ENCODE measurements at places on chromosomes 13 and 19. TPM values are rescaled to one million over a fixed set of nuclear protein-coding genes. Genes with fewer than 3 reads are reported as not detected.
A peak's percentile ranks its signal among the peaks of the same experiment; 100 is the strongest.

KIR3DL1 gene
- not detected for total RNA-seq

ABCC4 gene
- 4.0 TPM for total RNA-seq

CACNG6 gene
- total RNA-seq = not detected

ZNF548 gene
- total RNA-seq = 14.7 TPM

DNA sequence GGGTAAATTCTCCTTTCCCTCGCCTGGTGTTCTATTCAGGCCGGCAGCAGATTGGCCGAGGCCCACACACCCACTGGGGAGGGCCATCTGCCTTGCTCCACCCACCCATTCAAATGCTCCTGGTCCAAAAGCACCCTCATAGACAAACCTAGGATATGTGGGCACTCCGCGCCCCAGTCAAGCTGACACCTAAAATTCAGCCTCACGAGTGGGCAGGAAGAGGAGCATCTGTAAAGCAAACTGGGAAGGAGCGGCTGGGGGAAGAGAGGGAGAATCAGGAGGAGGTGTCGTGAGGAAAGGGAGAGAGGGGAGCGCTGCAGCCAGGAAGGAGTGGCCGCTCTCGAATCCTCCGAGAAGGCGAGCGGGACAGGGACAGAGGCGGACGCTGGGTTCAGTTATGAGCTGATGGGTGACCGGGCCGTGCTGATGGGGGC lies 136.9 kb downstream of the USP12 start:
- DNase-seq = no peak

- peak; percentile 89 for DNase-seq
These were observed at the start of gene THSD1 for GRCh38 chr13:52405767-52406494. THSD1 (minus strand) TSS chr13:52406172; CDS start chr13:52402600, 3,572 bp downstream.

- DNase-seq = no peak
These were observed 10.2 kb upstream of the CARM1 start for GRCh38 chr19:10861103-10861651.

GRCh38 chr13:105097521-105097920 lies 1437.9 kb downstream of the EFNB2 start:
- DNase-seq = no peak

DNA sequence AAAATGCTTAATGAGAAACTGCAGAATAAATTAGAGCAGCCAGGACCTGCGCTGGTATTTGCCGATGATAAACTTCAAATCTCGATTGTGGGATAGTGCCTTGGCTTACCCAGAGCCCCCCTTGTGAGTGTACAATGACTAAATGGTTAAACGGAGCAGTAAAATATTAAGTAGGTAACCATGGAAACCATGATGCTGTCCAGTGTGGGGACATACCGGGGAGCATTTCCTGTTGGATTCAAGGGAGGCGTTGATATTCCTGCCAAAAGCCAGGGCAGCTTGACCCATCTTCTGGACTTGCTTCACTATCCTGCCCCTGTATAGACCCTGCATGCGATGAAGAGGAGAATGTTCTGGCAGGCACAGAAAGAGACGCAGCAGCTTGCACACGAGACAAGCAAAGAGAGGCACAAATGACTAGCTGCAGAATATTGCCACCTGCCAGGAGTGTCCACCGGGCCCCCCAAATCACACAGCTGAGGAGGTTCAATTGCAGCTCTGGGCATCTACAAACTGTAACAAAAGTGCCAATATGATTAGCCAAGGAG lies 255.3 kb upstream of the TSHZ3 start:
- no peak for DNase-seq

- no peak for DNase-seq
These were observed 413.9 kb downstream of the COG6 start for GRCh38 chr13:40069173-40070044.

DNA sequence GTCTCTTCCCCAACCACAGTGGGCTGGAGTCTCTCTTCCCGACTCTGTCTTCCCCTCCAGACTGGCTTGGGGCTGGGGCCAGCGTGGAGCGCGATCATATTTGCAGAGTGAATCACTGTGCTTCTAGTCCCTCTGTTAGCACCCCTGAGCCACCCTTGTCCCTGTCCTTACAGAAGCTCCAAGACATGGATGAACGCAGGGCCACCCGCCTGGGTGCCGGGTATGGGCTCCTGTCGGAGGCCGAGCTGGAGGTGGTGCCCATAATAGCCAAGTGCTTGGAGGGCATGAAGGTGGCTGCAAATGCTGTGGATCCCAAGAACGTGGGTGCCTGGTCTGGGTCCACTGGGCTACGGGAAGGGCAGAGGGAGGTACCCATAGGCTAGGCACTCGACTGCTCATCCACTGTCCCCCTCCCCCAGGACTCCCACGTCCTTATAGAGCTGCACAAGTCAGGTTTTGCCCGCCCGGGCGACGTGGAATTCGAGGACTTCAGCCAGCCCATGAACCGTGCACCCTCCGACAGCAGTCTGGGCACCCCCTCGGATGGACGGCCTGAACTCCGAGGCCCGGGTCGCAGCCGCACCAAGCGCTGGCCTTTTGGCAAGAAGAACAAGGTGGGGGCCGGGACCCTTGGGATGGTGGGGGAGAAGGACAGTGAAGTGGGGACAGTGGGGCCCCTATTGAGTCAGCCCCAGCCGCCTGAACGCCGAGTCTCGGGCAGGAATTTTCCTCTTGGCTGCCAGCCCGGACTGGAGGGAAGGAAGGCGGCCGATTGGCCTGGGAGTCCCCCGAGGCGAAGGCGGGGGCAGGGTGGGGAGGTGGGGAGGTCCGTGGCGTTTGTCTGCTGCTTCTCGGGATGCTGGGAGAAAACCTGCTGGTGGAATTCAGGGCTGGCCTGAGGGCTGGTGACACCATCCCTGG lies 5.2 kb downstream of the TRIP10 start:
- peak; percentile 89 for DNase-seq

- no peak for DNase-seq
These were observed 38.4 kb downstream of the SMIM24 start for GRCh38 chr19:3441986-3442329.

- no peak for DNase-seq
These were observed 195.1 kb downstream of the NDFIP2 start for GRCh38 chr13:79675931-79676660.

- DNase-seq = no peak
These were observed 15.3 kb downstream of the NKPD1 start for GRCh38 chr19:45145270-45146189.

DNA sequence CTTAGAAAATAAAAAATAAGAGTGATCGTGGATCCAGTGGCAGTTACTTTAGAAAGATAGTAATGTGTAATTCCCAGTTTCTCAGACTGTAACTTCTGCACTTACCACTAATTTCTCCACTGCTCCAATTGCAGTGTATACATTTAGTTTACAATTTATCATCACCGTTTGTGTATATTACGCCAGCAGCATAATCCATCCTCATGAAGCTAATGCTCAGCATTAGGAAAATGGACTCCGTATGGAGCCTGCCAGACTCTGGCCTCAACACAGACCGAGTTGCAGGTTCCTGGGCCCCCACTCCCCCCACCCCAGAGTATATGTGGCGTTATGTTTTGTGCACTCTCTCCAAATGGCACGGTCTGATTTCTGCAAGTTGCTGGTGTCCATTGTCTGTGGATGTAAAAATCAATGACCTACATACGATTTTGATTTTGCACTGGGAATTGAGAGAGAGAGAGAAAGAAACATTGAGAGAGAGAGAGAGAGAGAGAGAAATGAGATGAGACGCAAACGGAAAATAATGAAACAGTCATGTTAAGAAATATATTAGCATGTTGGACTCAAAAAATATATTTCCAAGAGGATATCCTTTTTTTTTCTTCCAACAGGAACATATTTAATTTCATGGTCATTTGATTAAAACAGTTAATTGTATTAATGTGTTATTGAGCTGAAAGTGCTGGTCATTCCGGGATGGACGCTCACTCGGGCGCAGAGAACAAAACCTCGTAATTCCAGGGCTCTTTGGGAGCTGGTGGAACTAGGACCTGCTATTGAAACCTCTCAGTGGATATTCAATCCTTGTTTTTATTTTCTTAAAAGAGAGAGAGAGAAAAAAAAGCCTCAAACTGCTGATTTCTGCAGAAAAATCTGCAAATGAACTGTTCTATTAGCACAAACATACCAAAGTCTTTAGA lies 278.8 kb downstream of the TSHZ3 start:
- no peak for DNase-seq

DNA sequence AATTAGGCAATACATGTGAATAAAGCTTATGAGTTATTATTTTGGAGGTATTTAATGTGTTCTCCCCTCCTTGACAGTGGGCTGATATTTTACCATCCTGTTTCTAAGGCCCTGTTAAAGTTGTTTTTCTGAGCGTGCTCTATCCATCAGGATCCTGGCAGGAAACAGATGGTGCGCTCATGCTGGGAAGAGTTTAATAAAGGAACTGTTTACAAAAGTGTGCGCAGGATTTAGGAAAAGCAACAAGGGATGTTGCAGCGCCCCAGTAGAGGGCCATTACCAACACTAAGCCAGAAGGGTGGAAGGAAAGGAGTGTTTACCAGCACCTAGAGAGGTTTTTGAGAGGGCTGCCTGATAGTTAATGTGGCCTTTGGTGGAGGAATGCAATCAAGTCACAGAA lies 374.5 kb downstream of the KCNRG start:
- no peak for DNase-seq

- no peak for DNase-seq
These were observed 418.2 kb downstream of the IRS2 start for GRCh38 chr13:109368230-109368629.

GRCh38 chr19:2462635-2463421 lies 6.1 kb upstream of the LMNB2 start:
- DNase-seq = peak; percentile 89

DNA sequence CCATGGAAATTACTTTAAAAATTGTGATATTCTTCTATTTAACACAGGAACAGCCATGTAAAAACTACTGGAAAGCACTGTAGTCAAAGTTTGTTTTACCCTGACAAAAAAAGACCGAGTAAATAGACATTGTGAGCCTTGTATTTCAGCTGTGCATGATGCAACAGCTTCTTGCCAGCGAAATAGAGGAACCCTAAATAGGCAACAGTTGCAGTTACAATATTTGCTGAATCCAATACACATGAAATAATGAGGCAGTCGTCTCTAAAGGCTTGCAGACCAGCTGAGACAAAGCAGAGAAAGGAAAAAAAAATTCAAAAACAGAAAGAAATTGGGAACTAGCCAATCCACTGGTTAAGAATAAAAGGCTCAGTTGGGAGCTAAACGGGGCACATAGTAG lies 1001.1 kb downstream of the OLFM4 start:
- no peak for DNase-seq
